Progenitor cell of endocrine pancreas (in vitro differentiated cells): ENCODE measurements at places on chromosomes 1 and 21.

DNA sequence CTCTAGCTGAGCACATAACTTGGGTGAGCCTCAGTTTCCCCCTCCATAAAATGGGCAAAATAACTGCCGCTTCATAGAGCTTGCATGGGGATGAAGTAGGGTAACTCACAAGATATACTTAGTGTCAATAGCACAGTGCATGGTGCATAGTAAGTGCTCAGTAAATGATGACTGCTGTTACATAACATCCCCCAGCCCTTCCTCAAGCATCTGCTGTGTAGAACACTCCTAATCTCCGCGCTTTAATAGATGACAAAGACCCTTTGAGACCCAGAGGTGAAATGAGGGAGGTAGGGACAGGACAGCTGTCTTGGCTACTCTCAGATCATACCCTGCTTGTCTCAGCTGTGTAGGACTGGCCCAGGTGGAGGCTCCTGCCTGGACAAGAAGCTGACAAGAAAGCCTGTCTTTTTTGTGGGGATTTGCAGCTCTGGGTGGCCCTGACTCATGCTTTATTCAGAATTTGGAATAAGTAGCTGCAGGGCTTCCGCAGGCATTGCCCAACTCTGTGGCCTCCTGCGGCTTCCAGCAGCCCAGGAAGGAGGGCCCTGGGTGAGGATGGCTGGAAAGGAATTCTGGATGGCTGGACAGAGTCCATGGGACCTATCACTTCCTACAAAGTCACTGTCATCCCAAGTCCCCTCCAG is 20.7 kb upstream of the PADI4 start:
- no peak for DNase-seq

GRCh38 chr1:1835546-1835945 is 55.3 kb downstream of the GNB1 start:
- DNase-seq = no peak

- DNase-seq = no peak
Measured at GRCh38 chr1:174965362-174966007, 34.3 kb upstream of the CACYBP start.

- DNase-seq = no peak
Measured at GRCh38 chr1:178168536-178168935, 74.6 kb downstream of the RASAL2 start.

DNA sequence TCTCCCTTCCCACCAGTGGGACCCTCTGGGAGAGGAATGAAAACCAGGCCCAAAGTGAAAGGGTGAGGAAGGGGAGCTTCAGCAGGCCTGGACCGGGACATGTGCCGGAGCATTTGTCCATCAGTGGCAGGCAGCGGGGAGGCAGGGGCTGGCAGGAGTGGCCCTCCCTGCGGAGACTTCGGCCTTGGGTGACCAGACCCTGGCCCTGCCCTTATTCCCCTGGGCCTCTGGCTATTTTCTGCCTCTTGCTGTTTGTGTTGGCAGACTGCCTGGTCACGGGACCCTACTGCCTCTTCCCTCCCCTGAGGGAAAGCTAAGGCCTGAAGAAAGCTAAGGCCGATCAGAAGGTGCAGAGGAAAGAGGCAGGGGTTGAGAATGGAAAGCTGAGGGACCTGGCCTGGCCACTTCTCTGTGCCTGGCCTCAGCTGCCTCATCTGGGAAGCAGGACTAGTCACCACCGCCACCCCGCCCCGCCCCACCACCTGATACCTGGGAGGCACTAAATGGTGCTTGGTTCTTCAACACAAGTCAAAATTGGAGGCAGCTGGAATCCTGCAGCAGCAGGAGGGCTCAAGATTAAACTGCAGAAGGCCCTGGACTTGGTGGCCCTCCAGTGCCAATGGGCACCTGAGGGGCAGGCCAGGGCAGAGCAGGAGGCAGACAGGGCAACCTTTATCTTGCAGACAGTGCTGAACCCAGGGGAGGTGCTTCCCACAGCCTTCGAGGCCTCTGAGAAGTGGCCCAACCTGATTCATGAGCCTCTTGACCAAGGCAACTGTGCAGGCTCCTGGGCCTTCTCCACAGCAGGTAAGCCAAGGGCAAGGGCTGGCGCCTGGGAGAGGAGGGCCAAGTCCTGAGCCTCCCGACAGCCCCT is 7.9 kb downstream of the TINAGL1 start:
- no peak for DNase-seq

DNA sequence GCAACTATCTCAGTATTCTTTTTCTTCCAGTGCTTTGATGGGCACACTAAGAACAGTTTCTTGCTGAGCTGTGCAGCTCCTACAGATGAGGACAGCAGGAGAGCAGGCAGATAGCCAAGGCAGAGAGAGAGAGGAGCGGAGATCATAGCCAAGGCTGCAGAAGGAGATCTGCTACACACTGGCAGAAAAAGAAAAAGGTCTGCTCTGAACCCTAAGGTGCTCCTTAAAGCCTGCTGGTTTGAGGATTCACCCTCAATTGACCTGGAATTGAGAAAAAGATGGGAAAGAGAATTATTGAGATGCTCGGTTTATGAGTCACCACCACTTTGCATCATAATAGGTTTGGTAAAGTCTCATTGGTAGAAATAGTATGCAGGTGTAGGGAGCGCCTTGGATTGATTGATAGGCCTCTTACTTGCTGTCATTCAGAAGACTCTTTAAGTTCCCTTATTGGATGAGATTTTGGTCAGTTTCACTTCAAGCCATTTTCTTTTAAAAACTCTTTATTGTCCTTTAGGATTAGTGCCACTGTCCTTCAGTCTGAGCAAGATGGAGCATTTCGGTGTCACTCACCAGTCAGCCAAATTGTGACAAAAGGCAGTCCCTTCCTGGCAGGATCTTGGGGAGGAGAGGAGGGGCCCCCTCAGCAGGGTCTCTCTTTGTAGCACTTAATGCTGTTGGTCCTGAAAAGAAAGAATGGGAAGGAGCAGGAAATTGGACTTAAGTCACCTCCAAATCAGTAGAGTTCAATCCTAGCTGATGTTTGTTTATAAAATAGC is 685.0 kb downstream of the ADGRL2 start:
- DNase-seq = no peak
